ENCODE measurements at places on chromosomes 12 and 14. TPM values are rescaled to one million over a fixed set of nuclear protein-coding genes. Genes with fewer than 3 reads are reported as not detected.
A peak's percentile ranks its signal among the peaks of the same experiment; 100 is the strongest.

Gene SCN8A
- 30.7 TPM for total RNA-seq

Gene OR4E2
- not detected for total RNA-seq

Gene KITLG
- 23.4 TPM for total RNA-seq

Gene OASL
- total RNA-seq = 0.46 TPM

Gene ASPG
- total RNA-seq = not detected

Gene SYCP3
- total RNA-seq = under 0.01 TPM

- no peak for DNase-seq
Observed at GRCh38 chr14:102590667-102591099, 1.8 kb upstream of the RCOR1 start.

DNA sequence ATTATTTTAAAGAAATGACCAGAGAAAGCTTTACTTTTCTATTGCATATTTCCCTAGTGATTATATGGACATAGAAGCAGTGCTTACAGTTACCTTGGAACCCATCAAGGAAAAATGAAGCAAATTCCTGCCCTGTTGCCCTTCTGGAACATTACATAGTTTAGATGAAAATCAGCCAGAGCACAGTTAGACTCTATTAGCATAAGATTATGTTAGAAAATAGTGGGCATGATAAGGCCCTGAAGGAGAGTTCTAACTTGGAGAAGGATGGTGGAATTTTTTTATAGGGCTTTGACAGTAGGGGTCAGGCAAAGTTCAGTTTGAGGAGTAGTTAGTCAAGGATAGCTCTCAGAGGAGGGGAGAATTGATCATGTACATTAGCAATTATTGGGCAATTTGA, 74.3 kb downstream of the FUT8 start:
- no peak for DNase-seq

DNA sequence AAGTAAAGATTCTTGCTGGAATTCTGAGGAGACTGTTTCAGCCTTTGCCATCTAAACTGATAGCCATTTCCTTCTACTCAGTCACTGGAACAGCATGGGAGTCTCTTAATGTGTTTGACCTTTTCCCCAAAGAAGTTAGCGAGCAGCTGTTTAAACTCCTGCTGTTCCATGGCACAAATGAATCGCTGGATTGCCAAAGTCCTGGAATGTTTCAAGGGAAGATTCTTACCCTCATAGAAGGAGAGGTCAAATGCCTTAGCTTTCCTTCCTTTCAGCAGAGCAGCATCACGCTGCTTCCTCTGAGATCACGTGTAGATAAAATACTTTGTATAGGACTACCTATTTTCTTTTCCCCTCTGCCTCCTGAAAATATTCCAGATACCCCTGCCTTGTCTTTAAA, 10.5 kb upstream of the NR2C1 start:
- DNase-seq = peak; percentile 56

DNA sequence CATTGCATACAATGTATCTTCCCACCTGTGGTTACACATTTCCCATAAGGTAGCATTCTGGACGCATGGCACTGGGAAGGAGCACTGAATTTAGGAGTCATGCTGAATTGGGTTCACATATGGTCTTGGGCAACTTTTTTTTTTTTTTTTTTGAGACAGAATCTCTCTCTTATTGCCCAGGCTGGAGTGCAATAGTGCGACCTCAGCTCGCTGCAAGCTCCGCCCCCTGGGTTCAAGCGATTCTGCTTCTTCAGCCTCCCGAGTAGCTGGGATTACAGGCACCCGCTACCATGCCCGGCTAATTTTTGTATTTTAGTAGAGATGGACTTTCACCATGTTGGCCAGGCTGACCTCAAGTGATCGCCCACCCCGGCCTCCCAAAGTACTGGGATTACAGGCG, 13.3 kb downstream of the DIP2B start:
- DNase-seq = no peak

DNA sequence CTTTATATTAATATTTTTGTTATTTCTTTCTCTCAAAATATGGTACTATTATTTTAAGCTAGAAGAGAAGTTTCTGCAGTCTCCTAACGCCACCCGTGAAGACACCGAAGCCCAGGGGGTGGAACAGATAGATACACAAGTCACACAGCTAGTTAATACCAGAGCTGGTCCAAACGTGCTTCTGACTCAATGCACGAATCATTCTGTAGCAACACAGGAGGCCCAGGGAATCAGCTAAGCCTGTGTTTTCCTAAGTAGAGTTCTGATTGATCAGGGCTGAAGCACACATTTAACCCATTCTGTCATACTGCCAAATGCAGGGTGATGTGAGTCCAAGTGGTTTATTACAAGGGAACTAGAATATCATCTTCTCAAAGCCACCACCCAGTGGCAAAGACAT, 116.9 kb upstream of the PWP1 start:
- no peak for DNase-seq

GRCh38 chr14:47619392-47619791, 56.0 kb downstream of the MDGA2 start:
- no peak for DNase-seq

DNA sequence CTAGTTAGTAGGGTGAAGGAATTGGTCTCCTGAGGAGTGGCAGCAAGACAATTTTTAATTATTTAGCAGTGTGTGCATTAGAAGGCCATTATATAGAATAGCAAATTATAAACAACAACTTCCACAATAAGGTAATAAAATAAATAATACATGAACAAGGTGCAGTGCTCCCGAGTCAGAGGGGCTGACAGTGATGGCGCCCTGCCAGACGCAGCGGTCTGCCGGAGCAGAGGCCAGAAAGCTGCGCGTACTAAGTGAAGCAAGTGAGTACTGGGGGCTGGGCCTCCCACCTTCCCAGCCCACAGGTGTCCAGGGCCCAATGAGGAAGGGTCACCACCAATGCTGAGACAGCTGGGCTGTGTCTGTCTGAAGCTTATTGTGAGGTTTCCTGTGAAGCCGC, 72.0 kb upstream of the VRK1 start:
- no peak for DNase-seq

- DNase-seq = no peak
Observed at GRCh38 chr14:72742118-72742837, 151.6 kb downstream of the DPF3 start.

GRCh38 chr12:57511161-57511560, 9.2 kb downstream of the DDIT3 start:
- no peak for DNase-seq

- peak; percentile 22 for DNase-seq
Observed at GRCh38 chr12:3041558-3042164, 35.5 kb upstream of the TSPAN9 start.

GRCh38 chr12:47160316-47161244, 80.8 kb upstream of the AMIGO2 start:
- no peak for DNase-seq

DNA sequence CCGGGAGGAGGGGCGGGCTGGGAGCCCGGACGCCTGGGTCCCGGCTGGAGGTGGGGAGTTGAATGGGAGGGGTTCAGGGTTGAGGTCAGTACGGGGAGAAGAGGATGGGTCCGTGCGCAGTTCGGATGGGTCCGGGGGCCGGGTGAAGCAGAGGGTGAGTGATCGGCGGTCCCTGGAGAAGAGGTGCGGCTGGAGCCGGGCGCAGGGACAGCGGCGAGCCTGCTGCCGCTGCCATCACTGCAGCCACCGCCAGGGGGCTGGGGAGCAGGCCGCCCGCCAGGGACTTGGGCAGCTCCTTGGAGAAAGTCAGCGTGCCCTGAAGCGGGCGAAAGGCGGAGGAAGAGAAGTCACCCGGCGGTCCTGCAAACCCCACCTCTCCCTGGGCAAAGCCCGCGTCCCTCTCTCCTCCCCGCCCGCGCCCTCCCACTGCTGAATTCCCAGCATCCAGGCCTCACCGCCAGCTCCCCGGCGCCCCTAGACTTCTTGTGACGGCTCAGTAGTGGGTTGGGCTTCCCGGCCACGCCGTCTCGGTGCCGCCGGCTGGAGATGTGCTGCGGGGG, 6.0 kb upstream of the GPR84 start:
- DNase-seq = peak; percentile 43

DNA sequence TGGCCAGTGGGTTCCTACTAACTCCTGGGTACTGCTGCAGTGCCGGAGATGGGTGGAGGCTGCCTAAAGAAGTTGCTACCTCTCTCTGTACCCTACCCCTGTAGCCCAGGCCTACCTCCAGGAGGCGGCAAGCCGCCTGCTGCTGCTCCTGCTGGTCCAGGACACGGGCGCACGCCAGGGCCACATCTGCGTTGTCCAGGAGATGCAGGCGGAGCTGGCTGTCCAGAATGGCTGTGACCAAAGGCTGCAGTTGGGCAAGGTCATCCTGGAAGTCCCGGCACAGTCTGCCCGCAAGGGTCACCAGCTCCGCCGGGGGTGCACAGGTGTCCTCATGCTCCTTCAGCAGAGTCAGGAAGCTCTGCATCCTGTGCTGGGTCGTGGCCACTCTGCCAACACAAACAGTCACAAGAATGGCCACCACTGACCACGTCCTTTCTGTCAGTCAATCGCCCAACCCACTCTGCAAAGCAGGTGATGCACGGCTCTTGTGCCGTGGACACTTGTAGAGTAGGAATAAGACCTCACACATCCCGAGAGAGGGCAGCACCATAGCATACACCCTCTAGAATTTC, 1.6 kb downstream of the ANHX start:
- DNase-seq = no peak

GRCh38 chr14:104080376-104081260, 4.9 kb upstream of the ASPG start:
- DNase-seq = no peak

DNA sequence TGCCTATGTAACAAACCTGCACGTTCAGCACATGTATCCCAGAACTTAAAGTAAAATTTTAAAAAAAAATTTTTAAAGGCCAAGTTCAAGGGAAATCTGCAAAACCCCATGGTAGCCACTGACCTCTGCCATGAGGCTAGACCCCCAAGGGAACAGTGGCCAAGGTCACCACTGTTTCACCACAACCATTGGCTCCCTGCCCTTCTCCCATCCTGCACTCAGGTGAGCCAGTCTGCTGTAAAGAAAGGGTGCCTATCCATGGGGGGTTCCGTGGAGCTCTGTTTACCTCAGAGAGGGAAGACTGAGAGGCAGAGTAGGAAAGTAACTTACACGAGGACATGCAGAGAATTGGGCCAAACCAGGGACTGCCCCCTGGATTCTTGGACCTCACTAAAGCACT, 38.6 kb downstream of the VWF start:
- no peak for DNase-seq

DNA sequence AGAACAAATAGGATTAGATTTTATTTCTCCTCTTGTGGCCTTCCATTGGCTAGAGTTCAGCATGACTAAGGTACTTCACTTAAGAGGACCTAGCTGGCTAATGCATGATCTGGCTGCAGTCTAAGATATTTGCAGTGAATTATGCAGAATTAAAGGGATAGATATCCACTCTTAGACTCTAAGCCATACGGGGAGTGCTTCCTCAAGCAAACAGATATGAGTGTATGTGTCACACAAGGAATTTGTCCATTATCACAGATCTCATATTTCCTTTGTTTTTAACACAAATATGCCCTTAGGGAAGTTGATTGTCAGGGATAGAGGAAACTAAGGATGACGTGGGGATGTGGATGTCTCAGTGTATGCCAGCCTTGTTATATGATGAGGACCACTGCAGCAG, 88.1 kb upstream of the DHRS4 start:
- peak; percentile 17 for DNase-seq

GRCh38 chr12:89632778-89633177, 75.9 kb downstream of the ATP2B1 start:
- no peak for DNase-seq

GRCh38 chr12:132089407-132089910, 54.7 kb downstream of the DDX51 start:
- DNase-seq = no peak
